ENCODE measurements at places on chromosomes 5 and 9. TPM values are rescaled to one million over a fixed set of nuclear protein-coding genes. Genes with fewer than 3 reads are reported as not detected.

DNA sequence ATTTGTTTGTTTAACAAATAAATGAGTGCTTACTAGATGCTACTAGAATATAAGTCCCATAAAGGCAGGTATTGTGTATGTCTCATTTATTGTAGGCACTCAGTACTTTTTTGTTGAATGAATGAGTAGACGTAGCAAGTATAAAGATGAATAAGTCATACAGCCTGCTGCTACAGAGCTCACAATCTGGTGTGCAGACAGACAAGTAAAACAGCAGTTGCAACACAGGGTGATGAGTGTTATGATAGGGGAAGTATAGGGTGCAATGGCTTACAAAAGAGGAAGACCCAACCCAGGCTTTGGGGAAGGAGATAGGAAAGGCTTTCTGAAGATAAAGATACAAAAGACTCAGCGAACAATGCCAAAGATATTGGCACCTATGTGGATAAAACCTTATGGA, 47.7 kb downstream of the SH3RF2 start:
- no peak for DNase-seq

DNA sequence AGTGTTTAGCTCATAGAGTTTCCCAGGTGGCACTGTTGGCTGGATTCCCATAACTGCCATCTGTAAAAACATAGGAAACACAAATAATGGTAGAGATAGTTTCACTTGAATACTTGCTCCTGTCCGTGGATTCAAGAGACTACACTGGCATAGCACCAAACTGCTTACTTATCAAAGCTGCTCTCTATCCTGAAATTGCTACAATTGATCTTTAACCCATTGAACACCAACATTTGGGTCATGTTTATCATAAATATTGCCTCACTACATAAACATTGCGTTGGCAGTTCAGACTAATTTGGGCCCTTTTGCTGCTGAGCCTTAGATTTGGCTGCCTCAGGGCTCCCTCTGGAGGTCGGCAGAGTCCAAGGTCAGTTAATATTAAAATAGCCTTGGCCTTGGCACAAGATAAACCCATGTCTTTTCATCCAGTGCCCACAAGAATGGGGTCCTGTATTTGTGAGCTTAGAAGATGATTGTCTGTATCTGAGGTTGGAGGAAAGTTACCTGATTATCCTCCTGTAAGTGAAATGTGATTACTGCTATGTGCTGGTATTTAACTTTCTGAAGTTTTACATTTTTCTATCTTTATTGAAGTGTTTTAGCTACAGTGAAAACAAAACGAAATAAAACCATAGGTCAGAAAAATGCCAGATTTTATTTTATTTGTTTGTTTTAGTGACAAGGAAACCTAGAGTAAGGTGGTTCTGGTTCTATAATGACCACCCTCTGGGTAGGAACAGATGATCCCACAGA, 4.0 kb upstream of the RANBP3L start:
- DNase-seq = peak; percentile 61

GRCh38 chr9:12783767-12784460, 9.1 kb downstream of the LURAP1L start:
- DNase-seq = no peak

DNA sequence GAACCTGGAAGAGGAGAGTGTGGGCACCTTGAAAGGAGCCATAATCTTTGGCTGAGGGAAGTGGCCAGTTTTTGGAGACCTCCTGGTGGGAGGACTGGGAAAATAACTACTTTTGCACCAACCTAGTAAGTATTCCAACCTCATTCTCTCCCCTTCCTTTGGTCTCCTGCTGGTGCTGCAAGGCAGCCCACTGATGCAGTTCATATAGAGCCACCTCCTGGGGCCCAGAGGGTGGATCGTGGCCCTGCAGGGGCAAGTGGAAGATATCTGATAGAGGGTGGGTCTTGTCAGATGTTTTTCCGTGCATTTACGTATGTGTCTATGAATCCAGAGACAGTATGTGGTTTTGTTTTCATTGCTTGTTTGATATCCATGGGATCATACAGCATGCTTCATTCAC, 172.8 kb upstream of the PITX1 start:
- DNase-seq = no peak

DNA sequence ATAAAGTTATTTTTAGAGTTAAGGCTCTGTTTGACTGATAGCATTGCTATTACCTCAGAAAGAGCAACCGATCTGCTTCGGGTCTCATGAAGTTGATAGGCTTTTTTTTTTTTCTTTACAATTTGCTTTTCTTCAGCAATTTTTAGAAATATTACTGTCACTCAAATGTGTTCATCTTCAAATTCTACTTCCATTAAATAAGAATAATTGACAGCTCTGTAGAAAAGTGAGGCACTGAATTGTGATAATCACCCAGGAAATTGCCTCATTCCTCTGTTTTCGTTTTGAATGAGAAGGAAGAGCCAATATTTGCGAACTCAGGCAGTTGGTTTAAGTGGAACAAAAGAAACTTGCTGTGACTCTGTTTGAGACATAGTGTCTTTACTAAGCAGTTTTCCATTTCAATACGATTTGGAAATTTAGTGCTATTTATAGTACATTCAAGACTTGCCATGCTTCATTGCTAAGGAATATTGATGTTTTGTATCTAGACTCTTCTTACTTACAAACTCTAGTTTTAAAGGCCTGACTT, 700.5 kb upstream of the CDH10 start:
- no peak for DNase-seq

DNA sequence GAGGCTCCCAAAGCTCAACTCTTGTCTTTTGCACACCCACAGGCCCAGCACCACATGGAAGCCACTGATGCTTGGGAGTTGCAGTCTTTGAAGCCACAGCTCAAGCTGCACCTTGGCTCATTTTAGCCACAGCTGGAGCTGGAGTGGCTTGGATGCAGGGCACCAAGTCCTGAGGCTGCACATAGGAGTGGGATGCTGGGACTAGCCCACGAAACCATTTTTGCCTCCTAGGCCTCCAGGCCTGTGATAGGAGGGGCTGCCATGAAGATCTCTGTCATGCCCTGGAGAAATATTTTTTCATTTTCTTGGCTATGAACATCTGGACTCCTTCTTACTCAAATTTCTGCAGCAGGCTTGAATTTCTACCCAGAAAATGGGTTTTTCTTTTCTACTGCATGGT, 438.5 kb upstream of the TNC start:
- no peak for DNase-seq

- DNase-seq = no peak
These were observed 15.9 kb downstream of the MAN2A1 start for GRCh38 chr5:109705596-109705995.

GRCh38 chr9:14402583-14402982, 88.6 kb upstream of the NFIB start:
- DNase-seq = no peak

DNA sequence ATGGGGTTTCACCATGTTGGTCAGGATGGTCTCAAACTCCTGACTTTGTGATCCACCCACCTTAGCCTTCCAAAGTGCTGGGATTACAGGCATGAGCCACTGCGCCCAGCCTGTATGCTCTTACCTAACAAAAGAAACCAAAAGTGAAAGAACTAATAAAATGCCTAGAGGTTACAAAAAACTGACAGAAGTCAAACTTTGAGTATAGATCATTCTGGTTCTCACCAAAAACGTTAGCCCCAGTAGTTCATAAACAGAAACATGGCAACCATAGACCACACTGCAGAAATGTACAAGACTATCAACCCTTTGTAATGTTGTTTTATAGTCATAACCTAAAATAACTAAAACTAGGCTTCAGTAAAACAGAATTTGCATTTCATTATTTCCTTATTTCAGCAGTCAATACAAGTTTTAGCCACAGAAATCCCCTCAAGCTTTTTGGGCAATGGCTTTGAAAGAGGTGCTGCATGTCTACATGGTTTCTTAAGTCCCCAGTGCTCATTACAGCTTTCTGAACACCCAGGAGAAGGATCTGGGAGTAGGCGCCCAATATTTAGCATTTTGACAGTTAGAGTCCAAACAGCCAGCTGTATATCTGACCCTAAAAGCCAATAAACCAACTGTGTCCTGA, 72.5 kb downstream of the EPB41L4A start:
- no peak for DNase-seq

Gene DBH
- not detected for total RNA-seq

GRCh38 chr5:36507332-36507952, 99.0 kb upstream of the SLC1A3 start:
- peak; percentile 71 for DNase-seq

DNA sequence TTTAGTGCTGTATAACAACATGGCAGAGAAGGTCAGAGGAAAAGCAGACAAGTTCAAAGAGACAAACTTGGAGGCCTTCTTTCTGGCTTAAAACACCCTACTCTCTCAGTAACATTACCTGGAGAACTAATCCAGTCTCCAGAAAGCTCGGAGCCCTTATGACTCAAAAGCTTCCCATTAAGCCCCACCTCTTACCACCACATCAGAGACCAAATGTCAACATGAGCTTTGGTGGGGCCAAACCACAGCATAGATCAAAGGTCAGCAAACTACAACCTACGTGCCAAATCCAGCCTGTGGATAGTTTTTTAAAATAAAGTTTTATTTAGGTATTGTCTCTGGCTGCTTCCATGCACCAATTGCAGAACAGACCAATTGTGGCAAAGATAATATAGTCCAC, 589.9 kb downstream of the DNAH5 start:
- DNase-seq = peak; percentile 86

DNA sequence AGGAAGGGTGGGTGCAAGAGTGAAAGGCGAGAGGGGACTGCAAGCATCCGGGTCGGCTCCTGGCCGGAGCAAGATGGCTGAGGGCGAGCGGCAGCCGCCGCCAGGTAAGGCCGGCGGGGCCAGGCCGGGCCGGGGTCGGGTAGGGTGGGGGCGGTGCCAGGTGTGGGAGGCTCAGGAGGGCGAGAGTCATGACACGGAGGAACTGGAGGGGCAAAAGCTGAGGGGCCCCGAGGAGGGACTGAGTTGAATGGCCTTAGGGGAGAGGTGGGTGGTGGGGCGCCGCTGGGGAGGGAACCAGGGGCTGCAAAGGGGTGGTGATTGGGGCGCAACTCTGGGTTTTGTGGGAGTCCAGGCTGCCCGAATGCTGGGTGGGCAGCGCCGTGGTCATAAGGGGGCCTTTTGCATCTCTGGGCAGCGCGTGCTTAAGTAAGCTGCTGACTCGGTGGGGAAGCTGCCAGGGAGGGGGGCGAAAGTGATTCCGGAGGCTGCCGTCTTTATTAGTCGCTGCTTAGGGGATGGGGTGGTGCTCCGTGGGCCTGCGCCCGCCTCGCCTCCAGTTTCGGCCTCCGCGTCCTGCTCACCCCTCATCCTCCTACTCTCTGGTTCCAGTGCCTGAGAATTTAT, 425 bp downstream of the PTPA start:
- DNase-seq = peak; percentile 38

Gene FBXO38
- 31.8 TPM for total RNA-seq

- DNase-seq = no peak
These were observed 143.7 kb downstream of the LRRC70 start for GRCh38 chr5:62722360-62722759.

DNA sequence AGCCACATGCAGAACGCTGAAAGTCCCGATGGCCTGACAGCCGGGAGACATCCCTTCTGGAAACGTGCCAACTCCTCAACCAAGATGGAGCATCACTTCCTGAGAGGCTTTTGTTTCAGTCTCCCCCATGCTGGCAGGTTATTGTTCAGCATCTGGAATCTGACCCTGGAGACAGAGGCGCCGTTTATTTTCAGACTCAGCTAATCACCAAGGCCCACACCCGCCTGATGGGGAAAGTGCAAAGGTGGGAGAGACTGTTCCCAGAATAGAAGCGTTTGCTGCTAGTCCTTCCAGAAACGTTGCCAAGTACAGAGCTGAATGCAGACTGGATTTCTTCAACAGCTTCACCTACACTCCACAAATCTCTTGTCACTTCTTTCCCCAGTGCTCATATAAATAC, 41.8 kb upstream of the S1PR3 start:
- peak; percentile 89 for DNase-seq

- peak; percentile 1 for DNase-seq
These were observed 339.7 kb downstream of the TMEM232 start for GRCh38 chr5:110386782-110387181.

- no peak for DNase-seq
These were observed 256.2 kb upstream of the POU5F2 start for GRCh38 chr5:93997562-93997961.

DNA sequence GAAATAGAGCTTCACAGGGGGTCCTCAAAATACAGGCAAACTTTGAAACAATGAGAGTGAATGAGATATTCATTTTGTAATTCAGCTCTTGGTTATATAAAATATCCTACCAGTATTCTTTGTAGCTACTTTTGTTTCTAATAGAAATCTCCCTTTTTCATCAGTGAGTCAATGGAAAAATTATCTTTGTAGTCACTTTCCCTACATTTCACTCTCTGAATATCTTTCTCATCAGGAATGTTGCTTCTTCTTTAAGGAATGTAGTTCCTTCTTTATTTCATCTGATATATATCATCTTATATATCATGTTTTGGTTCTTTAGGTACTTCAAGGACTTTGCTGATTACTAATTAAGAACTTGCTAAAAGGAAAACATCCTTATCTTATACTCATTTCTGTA, 280.3 kb upstream of the NUDT12 start:
- no peak for DNase-seq

- peak; percentile 17 for DNase-seq
These were observed 20.9 kb upstream of the RFK start for GRCh38 chr9:76415154-76415553.

- no peak for DNase-seq
These were observed 108.6 kb downstream of the PHF2 start for GRCh38 chr9:93684806-93685543.

DNA sequence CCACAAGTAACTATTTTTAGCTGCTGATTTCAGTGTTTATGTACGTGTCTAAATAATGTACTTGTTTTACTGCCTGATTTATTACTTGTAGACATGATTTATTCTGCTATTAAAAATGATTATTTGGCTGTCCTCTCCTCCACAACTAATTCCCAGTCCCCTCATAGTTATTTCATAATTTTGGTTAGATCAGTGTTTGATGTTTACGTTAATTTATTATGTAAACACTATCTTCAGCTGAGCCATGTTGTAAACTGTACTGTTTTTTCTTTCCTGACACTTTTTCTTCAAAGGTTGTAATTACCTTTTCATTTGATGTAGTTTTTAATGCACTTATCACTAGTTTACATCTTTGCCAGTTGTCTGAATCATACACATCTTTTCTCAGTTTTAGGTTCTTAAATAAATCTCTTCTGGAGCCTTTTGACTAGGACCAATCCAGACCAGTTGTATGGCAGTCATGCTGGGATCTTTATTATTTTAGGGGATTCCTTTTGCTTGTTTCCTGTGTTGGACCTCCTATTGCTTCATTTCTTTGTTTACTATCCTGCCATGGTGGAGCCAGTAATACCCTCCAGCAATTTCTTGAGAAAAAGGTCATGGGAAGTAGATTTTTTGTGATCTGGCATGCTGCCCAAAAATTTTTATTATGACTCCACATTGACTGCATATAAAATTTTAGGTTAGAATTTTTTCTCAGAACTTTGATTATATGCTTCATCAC, 16.1 kb downstream of the AP3S1 start:
- DNase-seq = peak; percentile 35

DNA sequence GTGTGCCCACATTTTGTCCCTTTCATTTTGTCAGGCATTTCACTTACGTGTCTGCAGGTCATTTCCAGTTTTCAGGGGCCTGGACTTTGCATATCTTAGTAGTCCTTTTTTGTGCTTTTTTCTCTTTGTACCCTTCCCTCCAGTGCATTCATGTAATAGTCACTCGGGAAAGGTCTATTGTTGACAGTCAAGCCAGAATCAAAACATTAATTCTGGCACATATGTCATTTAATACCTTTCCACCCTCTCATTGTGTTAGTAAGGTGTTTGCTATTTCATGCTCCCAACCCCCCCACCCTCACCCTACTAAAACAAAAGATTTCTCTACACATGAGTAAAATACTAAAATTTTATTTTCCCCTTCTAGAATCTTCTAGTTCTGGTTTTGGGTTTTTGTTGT, 42.7 kb downstream of the UGCG start:
- DNase-seq = no peak

Gene PCDHGA7
- 5.5 TPM for total RNA-seq

Gene BTNL8
- 0.12 TPM for total RNA-seq
